ENCODE measurements at places on chromosomes 7 and 10.

DNA sequence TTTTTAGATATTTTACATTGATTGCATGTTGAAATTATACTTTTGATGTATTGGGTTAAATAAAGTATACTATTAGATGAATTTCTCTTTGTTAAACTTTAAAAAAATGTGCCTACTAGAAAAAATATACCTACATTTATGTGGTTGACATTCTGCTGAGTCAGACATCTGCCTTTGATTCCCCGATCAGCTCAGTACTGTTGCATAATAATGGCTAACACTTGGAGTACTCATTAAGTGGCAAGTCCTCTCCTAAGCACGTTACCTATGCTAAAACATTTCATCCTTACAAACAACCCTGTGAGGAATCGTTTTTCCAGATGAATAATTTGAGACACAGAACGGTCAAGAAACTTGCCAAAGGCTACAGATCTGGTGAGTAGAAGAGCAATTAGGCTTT, 14.0 kb upstream of the SEM1 start:
- DNase-seq = no peak

- DNase-seq = no peak
These were observed 867.5 kb downstream of the NRG3 start for GRCh38 chr10:82742478-82742877.

- DNase-seq = no peak
These were observed 122.3 kb downstream of the SPDYE5 start for GRCh38 chr7:75614401-75614800.

DNA sequence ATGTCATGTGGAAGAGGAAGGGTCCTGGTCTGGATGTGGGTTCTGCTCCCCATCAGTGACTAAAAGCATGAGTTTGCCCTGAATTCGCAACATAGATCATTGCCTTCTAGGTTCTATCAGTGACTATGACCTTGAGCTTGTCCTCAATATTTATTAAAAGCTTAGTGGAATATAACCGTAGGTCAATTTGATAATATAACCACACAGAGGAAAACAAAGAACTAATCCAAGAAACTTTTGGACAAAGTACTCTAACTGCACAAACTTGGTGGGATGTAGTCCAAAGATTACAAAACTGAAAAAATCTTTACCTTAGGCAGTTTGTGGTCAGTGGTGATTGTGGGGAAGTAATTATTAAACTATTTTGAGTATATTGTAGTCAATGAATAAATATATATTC, 152.9 kb downstream of the CYP26A1 start:
- DNase-seq = no peak

DNA sequence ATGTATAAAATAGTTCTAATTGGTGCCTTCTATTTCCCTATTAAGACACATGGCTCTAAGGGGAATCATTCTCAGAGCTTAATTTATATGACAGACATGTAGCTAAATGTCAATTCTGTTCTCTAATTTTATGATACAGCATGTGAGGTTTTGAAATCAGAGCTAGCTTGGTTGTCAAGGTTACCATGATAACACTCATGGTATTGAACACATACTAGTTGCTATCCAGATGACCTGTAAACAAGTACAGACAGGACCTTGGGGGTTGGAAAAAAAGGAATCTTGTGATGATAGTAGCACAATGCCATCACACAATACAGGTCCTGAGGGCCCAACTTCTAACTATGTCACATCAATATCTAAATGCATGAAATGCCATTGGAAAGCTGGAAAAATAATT, 49.2 kb downstream of the RHOBTB1 start:
- DNase-seq = no peak

DNA sequence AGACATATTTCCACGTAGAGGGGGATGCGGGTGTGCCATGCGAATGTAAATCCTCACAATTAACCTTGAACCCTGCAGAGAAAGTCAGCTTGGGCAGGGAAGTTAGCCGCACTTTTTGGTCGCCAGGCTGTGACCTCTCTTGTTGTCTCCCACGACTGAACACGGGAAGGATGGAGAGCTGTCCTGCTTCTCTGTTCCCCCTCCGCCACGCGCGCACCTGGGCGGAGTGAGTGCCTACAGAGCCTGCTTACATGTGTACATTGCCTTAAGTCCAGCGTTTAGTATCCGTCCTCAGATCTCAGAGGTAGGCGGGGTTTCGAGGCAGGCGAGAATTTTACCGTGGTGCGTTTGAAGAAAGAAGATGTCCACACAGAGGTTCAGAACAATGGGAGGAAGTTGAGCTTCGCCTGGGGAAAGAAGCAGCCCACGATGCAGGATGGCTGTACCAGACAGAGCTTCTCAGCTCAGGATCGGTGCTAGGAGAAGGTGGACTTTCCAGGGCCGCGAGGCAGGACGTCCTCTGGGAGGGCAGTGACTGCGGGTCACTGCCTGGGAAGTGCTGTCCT, 482 bp upstream of the ERCC6 start:
- peak; percentile 56 for DNase-seq

DNA sequence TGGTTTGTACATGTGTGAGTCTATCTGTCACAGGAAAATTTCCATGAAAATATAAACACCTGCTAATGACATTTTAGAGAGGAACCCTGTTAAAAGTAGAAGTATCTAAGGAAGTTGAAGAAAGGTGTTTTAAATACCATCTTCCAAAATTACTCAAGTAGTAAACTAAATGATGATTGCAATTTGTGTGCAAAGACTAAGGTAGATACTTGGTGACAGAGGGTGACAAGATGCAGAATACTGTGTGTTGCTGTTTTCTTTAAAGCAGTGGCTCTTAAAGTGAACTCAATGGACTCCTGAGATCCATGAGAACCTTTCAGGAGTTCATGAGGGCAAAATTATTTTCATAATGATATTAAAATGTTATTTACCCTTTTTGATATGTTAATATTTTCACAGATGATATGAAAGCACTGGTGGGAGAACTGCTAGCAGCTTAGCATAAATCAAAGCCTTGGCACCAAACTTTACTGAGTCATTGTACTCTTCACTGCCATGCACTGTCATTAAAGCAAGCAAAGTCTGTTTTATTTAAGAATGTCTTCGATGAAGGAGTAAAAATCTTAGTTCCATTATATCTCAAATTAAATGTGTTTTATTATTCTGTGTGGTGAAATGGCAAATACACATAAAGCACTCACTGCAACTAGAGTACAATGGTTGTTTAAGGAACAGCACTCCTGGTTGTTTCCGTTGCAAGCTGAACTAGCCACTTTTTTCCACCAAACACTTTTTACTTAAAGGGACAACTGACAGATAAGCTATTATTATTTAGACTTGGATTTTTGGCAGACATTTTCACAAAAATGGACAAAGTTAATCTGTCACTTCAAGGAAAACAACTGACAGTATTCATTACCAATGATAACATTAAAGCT, 133.7 kb downstream of the LRRN3 start:
- DNase-seq = no peak

DNA sequence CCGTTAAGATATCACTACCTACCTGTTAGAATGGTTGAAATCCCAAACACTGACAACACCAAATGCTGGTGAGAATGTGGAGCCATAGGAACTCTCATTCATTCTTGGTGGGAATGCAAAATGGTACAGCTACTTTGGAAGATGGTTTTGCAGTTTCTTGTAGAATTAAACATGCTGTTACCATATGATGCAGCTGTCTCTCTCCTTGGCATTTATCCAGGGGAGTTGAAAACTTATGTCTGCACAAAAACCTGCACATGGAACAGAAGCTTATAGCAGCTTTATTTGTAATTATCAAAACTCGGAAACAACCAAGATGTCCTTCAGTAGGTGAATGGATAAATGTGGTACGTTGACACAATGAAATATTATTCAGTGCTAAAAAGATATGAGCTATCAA, 199.5 kb downstream of the BICC1 start:
- DNase-seq = no peak

DNA sequence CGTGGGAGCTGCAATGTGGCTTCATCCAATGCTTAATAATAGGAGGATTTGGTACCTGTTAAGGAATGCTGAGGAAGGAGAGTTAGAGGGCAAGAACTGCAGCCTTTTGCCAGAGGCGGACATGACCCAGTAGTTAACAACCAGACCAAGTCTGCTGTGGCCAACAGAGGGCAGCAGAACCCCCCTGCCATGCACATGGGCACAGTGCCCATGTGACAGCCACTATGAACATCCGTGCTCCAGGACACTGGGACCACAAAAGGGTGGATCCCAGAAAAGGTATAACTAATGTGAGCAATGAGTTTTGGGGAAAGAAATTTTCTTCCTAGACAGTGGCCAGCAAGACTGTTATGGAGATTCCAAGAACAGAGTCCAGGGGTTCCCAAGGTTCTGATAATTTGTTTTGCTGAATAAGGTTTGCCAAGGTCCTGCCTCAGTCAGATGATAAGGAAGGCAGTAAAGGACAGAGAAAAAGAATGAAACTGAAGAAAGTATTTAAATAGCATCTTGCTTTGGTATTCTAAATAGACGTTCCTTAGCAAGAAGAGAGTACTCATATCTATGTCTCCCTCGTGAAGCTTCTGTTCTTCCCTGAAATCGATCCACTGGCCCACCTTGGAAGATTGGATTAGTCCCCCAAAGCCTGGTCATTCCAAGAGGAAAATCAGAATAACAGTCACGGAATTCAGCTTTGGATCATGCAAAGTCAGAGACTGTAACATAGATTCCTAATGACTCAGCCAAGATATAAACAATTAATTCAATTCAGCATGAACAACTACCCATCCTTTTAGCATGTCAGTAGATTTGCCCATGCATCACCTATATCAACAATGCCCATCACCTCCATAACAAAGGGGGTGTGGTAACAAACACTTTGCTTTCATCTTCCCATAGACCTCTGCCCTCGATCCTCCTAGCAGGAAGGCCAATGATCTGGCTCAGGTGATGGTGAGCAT, 56.0 kb downstream of the LGI1 start:
- peak; percentile 66 for DNase-seq

DNA sequence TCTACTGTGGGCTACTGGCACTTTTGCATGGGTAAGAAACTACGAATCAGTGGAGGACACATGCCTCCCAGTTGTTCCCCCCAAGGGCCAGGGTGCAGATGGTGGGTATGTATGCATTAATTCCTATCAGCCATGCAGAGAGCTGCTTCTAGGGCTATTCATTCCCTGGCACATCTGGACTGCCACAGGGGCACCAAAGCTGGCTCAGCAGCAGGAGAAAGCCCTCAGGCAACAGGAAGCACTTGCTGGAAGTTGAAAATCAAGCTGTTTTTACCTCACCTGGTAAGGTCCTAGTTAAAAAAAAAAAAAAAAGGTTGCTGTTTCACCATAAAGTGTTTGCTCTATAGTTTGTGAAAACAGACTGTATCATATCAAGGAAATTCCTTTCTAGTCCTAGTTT, 1342.6 kb downstream of the REEP3 start:
- DNase-seq = no peak

DNA sequence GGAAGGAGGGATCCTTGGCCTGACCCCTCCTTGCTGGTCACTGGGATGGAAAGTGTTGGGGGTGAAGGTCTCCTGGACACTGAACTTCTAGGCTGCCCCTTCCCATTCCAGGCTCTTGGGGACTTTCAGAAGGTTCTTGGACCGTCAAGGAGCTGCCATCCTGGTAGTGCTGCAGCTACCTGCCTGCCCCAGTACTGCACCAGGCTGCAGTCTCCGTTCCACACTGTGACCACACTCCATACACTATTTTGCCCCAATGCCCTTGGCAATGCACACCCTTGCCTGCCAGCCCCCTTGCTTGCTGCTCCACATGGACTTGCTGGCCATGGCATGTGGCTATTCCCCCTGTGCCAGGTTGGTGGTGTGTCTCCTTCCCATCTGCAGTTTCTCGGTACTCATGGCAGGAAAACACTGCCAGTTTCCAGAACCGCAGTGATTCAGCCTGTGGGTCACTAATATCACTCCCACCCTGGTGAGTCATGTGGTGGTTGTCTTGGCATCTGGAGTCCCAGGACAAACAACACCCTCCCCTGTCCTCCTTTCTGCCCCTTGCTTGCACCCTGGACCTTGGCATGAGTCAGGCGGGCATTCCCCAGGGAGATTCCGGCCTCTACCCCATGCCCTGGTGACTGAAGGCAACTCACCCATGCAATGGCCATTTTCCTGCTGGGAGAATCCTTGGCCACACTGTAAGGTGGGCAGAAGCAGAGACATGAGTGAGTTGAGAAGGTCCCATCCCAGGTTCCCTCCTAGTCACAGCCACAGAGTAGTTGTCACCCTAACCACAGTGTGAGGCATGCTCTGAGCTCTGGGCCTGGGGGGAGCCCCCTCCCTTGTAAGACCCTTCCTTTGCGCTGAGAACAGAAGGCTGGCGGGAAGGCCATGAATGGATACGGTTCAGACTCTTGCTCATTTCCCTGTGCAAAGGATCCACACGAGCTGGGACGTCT, 32.8 kb downstream of the GOLGA7B start:
- no peak for DNase-seq

- DNase-seq = no peak
These were observed 140.6 kb upstream of the HPS1 start for GRCh38 chr10:98587156-98587837.

Data from left ventricle myocardium superior (tissue), 1 donor.